ENCODE measurements at places on chromosomes 12 and 14.

- no peak for DNase-seq
These were observed 658.5 kb upstream of the MGAT4C start for GRCh38 chr12:86914721-86915120.

GRCh38 chr12:56801661-56802622 lies 38.8 kb downstream of the HSD17B6 start:
- DNase-seq, result no peak

- no peak for DNase-seq
These were observed 11.9 kb downstream of the PPP1R36 start for GRCh38 chr14:64561631-64562030.

- DNase-seq, result no peak
These were observed 37.5 kb downstream of the GNG2 start for GRCh38 chr14:51897791-51898355.

- DNase-seq, result no peak
These were observed 141.0 kb upstream of the ALG10B start for GRCh38 chr12:38175538-38175937.

- DNase-seq, result no peak
These were observed 378.9 kb downstream of the PCNX1 start for GRCh38 chr14:71286126-71286525.

DNA sequence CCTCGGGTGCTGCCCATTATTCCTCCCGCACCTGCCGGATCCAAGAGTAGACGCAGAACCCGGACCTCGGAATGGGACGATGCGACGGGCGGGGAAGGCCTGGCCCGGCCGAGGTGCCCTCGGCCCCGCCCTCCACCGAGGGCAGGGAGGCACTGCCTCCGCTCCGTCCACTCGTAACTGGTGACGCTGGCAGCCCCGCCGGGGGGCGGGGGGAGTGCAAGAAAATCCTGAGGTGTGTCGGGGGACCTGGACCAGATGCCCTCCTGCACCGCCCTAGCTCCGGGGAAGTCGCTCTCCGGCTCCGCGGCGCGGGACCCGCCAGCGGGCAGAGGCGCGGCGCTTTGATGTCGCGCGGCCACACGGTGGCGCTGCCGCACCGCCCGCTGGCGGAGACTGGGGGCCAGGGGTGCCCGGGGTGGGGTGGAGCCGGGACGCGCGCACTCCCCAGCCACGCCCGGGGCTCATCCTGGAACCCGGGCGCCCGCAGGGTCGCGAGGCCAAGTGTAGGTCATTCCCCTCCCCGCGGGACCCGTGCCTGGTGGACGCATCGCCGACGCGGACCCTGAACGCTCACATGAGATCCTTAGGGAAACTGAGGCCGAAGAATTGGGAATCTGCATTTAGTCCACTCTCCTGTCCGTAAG lies 202.8 kb downstream of the TTC8 start:
- peak; percentile 4 for DNase-seq

DNA sequence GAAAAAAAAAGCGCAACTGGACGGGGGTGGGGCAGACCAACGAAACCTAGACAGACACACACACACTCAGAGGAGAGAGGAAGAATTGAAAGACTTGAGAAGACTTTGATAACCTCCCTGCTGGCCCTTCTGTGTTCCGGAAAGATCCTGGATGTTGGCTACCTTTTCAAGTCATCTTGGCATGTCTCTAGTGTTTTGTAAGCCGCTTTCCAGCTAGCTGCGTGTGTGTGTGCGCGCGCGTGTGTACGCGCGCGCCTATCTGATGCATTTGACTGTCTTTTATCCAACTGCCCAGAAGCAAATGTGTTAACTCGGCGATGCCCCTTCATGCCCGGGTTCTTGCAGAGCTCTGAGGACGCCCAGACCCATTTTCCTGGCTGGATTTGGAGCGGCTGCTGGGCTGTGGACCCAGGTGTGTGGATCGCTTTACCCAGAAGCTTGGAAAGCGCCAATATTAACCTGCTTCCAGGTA lies 664 bp downstream of the LRFN5 start:
- no peak for DNase-seq

DNA sequence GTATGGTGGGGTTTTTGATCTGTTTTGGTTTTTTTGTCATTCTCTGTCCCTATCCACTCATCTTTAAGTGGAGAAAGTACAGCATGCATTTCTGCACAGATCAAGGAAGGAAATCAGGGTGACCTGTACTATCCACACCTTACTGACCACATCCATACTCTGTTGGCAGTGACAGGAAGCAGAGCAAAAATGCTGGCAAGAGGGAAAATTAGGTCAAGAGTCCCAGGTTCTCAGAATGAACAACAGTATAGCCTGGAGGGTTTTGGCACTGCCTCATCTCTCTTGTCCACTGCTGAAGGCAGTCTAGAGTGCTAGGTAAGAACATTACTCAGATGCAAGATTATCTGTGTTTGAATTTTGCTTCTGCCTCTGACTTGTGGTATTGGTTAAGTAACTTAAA lies 70.7 kb downstream of the TAOK3 start:
- no peak for DNase-seq

DNA sequence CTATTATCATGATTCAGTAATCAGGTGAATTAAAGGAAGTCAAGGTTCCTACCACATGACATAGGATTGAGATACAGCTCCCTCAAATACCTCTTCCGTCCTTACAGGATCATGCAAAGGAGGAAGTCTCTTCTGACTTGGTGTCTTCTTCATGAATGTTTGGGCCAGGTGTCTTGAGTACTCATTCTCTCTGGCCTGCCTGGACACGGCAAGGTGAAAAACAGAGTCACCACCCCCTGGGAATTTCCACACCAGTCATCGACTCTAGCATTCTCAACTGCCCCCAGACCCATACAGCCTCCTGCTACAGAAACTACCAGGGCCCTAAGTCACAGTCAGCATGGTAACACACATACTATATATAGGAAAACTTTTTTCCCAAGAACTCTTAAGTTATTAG lies 44.9 kb upstream of the LTBP2 start:
- no peak for DNase-seq

- no peak for DNase-seq
These were observed 40.8 kb upstream of the SPTLC2 start for GRCh38 chr14:77657280-77657679.

DNA sequence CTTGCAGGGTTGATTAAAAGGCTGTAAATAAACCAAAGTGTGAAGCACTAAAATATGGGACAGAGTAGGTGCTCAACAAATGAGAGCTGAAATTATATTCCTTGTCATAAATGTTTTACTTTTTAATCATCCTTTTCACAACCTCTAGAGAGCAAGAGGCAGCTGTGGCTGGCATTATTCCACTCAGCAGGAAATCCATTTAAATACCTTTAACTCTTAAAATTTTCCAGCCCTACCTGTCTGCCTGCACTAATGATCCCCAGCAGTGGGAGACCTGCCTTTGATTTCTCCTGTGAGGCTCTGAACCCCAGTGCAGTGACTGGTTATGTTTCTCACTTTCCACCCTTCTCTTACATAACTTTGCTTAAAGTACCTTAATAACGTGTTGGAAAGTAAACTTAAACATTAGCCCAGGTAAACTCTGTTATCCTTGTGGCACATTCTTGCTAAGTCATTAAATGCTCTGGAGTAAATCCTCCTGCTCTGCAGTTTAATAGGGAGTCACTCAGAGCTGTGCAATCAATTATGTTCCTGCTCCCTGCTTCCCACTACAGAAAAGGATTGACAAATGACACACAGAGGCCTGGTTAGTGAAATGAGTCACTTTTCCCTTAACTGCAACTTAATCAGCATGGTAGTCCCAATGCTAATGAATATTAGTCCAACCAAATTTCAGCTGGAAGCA lies 755.7 kb upstream of the USP15 start:
- no peak for DNase-seq

- DNase-seq, result no peak
These were observed 110.6 kb upstream of the AMIGO2 start for GRCh38 chr12:47190271-47190750.

GRCh38 chr14:104974146-104974541 lies 4.0 kb downstream of the AHNAK2 start:
- DNase-seq, result no peak

- DNase-seq, result peak; percentile 42
These were observed 4.4 kb upstream of the SHMT2 start for GRCh38 chr12:57224973-57225679.

GRCh38 chr14:23017091-23017490 lies 7.1 kb upstream of the C14orf93 start:
- DNase-seq, result no peak

- no peak for DNase-seq
These were observed 58.7 kb downstream of the ST8SIA1 start for GRCh38 chr12:22275843-22276242.

GRCh38 chr14:102150744-102151143 lies 11.0 kb downstream of the WDR20 start:
- no peak for DNase-seq

- no peak for DNase-seq
These were observed 207.7 kb upstream of the SLC16A7 start for GRCh38 chr12:59388176-59388575.

DNA sequence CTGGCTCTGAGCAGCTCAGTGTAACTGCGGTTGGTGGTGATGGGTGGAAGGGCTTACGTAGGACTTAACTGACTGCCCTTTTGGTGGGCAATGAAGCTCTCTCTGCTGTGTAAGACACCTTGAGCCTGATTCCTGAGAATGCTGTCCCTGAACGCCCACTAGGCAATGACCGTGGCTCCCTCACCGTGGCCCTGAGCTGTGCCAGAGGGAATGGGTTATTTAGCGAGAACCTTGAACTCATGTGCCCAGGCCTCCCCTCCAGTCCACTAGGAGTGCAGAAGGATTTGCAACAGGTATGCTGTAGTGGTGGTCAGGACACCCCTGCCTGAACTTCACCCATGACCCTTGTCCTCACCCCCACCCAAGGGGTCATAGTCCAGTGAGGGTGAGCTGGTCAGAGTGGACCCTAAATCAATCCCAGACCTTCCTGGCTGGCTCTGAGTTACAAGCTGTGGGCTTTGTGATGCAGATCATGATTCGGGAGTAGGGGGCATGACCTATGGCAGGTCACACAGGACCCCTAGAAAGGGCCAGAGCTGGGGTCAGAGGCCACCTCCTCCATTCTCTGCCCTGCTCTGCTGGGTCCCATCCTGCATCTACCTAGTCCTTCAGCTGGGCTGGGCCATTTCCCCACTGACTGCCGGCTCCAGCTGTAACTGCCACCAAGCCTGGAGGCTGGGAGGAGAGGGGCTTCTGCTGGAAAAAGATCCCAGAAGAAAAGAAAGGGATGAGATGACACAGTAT lies 14.5 kb upstream of the ANKRD33 start:
- no peak for DNase-seq
